ENCODE measurements at places on chromosomes 13 and 19.
A peak's percentile ranks its signal among the peaks of the same experiment; 100 is the strongest.

- DNase-seq, result no peak
These were observed 11.6 kb downstream of the PARP4 start for GRCh38 chr13:24500977-24501376.

- no peak for DNase-seq
These were observed 4.2 kb downstream of the ZNF506 start for GRCh38 chr19:19817357-19817756.

DNA sequence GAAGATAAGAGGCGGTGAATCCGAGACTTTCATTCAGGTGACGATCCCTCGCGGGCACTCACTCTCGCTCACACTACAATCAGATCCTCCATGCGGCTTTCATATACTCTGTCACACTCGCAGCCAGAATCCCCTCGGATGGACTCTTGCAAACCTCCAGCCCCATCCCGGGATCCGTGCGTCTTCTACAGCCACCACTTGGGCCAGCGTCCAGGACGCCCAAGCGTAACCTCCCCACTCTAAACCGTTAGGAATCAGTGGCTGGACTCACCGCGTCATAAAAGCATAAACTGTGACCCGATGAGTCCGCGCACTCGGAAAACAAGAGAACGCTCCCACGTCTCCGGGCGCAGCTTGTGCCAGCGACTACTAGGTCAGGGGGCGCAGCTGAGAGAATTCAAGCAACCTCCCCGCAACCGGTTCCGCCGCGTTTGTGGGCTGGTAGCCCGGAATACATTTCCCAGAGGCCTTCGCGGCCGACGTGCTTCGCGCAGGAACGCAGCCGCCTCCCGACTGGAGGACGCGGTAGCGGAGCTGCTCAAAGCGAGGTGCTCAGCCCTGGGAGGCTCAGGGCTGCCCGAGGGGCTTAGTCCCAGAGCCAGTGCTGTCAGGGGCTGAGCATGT, 27.6 kb downstream of the ZNF607 start:
- DNase-seq, result peak; percentile 90

DNA sequence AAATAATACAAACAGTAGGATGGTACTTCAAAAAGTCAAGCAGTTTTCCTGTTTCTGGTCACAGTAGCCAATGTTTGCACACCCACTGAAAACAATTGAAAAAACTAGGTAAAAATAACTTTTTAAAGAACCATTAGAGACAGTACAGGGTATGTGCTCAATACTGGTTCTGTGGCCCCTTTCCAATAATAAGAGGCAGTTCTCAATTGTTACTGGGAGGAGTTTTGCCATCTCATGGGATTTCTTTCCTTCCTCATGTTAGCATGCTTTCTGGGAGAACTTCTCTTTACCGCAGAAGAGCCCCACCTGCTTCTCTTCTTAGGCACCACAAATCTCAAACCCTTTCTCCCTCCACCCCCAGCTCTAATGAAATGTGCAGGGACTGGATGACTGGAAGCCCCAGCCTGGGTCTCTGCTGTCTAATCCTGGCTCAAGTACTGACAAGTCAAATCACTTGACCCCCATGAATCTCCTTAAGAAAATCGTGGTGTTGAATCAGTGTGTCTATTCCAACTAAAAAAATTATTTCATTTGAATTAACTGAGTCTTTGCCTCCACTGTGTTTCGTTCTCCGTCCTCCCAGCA, 14.6 kb downstream of the METTL21C start:
- no peak for DNase-seq

DNA sequence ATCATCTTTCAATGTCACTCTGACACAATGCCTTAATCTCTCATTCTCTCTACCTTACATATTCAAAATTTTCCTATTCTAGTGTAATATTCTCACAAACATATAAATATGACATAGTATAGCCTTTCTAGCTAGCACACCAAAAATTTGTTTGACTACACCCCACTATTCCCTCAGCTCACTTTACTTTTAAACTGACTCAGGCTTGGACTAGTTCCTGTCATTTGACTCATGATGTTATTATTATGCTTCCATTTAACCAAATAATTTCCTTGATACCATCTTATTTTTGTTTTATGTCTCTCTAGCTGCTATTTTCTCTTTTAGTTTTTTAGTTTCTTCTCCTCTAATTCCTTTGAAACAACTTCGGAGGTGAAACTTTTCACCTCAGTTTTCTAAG, 1745.6 kb upstream of the PCDH20 start:
- no peak for DNase-seq

DNA sequence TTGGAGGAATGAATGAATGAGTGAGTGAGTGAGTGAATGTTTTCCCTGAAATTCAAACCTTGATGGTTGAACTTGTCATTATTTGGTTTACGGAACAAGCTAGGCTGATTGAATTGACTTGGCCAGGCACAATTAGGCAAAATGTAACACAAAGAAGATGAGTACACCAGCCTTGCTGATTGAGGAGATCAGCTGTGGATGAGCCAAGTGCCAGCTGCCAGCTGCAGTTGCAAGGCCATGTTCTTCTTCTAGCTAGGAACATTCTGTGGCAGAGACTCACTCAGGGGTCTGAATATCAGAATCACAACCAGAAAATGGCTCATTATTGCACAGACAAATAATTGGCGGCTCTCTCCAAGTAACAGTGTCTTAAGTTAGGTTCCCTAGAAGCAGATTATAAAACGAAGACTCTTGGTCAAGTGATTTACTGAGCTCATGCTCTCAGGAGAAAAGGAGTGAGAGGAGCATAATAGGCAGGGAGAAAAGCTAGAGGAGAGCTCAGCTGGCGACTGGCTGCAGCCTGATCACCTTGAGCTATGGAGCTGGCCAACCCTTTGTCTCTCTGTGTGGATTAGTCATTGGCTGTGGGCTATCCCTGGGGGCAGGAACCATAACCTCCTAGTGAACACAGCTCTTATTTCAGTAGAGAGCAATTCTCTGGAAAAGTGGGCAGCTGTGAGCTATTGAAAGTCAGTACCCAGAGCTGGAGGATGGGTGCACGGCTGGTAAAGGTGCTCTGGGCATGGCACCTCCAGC, 225.3 kb upstream of the SERP2 start:
- no peak for DNase-seq

GRCh38 chr19:4647676-4648644, 8.6 kb downstream of the TNFAIP8L1 start:
- no peak for DNase-seq
